Stimulated activated CD4-positive, alpha-beta T cell treated with anti-CD3 and anti-CD28 coated beads, Interleukin-1b, Interleukin-23, amount 100 ng/mL, for 24 hours (primary cell): ENCODE measurements at places on chromosomes 12 and 14.

DNA sequence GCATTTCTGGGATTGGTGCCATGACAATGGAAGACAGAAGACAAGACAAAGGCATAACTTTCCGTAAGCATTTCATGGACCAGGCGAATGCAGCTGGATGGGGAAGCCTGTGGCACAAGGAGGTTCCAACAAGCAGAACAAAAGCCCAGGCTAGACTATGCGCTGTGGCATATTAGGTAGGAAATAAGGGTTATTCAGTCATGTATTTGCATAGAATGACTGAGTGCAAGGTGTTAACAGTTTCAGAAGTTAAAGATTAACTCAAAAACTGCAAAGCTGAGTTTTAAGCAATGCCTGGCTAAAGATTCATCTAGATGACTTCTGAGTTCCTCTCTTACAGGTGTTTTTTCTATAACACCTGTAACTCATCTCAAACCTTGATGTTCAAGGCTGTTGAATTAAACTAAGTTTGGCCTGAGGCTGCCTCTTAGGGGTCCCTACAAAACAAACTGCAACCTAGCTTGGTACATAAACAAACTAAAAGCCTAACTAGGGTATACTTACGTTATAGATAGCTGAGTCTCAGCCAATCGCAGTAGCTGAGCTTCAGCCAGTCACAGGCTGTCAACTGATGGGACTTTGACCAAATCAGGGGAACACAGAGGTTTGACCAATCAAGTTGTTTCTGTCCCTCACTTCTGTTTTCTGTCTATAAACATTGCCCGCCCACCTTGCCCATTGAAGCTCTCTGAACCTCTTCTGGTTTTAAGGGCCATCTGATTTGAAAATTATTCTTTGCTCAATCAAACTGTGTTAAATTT is 52.2 kb upstream of the PLBD1 start:
- DNase-seq: no peak

DNA sequence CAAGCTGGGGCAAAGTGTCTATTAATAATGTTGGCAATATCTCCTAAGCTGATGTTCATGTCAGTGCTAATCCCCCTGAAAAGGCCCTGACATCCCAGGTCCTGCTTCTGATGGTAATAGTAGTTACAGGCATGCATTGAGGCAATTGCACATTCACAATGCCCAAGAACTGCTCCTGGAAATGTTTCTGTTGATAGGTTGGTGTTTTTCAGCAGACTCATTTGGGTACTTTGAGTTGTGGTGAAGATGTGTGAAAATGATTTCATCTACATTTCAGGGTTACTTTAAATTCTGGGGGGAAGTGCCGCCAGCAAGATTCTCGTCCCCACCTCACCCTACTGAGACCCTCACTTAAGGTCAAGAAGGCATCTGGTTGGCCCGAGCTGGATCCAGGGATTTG is 92.9 kb downstream of the BBS10 start:
- DNase-seq: no peak

- no peak for DNase-seq
These were observed 60.5 kb downstream of the PTPRQ start for GRCh38 chr12:80504389-80505163.

- no peak for DNase-seq
These were observed 57.5 kb downstream of the CALM1 start for GRCh38 chr14:90454041-90455000.

DNA sequence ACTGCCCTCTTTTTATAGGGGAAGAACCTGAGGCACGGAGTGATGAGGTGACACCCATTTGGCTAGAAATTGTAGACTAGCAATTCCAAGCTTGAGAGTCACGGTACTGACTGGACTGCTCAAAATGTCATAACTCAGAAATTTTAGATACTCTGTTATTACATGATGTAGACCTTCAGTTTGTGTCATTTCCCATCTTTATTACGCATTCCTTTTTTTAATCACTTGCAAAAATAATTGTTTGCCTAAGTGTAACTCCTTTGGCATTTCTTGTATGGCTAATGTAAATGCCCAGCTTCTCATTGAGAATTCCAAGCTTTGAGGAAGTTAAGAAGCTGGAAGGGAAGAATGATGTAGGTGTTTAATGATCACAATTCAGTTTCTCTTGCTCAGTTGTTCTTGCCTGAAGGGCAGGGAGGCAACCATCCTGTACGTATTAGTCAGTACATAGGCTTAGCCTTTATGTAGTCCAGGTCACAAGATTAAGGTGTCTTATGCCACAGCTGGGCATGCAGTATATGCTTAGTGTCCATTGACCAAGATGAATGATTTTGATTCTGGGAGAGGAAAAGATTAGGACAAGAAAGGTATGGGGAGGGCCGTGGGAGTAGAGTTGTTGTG is 68.2 kb upstream of the EVL start:
- DNase-seq: no peak

DNA sequence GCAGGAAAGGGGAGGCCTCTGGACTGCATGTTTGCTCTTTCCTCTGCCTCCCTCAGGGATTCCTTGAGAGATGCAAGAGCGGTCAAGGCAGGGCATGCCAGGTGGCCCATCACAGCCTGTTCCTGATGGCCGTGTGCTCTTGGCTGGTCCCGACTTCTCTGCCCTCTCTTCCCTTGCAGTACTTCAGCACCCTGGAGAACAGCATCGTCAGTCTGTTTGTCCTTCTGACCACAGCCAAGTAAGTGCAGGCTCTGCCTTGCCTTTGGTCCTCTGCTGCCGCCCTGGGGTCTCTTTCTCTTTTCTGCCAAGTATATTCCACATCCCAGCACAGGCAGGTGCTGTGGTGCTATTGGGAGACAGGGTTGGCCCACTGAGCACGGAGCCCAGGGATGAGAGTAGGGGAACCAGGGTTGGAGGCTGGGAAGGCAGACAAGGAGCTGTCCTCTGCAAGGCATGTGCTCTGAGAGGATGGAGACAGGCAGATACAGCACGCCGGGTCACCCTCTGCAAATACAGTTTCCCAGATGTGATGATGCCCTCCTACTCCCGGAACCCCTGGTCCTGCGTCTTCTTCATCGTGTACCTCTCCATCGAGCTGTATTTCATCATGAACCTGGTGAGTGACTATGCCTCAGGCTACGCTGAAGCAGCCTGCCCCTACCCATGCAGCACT is 51.9 kb downstream of the TPCN1 start:
- DNase-seq: no peak

GRCh38 chr12:67760586-67761275 is 112.2 kb downstream of the DYRK2 start:
- DNase-seq: no peak

GRCh38 chr14:76687611-76688382 is 73.5 kb upstream of the VASH1 start:
- no peak for DNase-seq

GRCh38 chr12:85504164-85504563 is 224.1 kb downstream of the ALX1 start:
- no peak for DNase-seq

GRCh38 chr12:54355104-54355815 is 9.0 kb downstream of the GPR84 start:
- no peak for DNase-seq

DNA sequence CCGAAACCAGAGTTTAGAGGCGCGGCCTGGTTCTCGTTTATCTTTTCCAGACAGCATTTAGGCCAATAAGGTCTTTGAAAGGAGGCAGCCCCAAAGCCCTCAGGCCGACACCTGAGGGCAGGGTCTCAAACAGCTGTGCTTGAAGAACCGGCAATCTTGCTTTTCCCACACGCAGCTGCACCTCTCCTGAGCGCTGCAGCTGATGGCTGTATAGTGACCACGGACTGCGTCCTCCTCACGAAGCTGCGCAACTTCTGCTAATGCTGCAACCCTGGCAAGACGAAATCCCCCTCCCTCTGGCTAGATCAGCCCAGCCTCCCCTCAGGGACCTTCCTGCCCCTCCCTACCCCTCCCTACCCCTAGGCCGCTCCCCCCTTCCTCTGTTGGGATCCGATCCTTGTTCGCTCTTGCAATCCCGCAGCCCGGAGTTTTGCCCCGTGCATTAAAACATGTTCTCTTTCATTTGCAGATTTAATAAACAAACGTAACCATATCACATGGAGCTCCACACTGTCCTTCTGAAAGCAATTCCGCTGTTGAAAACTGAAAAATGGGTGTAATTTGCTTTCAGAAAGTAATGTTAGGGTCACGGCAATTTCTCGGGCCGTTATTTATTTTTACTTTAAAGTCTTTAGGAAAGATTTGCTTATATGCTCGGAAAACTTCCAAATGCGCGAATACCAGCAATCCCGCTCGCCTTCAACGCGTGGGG is 4.8 kb upstream of the PAX9 start:
- no peak for DNase-seq

DNA sequence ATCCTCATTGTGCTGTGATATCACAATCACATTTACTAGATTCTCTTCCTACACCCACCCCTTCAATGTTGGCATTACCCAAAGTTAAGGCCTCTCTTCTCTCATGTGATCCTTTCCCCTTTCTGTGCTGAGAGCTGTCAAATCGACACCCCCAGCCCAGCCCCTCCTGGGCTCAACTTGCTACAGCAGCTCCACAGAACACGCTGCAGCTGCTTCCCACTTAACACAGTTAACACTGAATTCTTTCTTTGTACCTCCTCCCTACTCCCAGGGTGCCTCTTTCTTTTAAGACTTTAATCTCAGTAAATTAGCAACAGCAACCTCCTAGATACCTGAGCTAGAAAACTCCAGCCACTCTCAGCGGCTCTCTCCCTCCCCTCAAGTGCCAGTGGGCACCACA is 17.8 kb downstream of the SPTB start:
- no peak for DNase-seq

DNA sequence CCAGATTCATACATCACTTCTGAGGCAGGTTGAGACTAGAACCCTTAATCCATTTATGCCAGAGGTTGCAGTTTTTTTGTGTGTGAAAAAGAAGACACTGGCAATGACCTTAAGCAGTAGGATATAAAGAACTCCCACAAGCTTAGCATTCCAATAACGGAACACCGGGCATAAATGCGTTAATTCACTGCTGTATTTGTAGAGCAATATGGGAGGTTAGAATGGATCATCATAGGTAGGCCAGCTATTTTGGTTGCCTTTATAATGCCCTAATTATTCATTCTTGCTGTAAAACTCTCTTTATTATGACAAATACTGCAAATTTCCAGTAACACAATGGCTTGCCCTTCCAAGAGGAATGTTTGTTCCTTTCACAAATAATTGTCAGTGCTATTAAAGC is 322.7 kb downstream of the SOX5 start:
- DNase-seq: no peak

GRCh38 chr14:91708795-91709194 is 23.1 kb downstream of the CATSPERB start:
- DNase-seq: no peak

DNA sequence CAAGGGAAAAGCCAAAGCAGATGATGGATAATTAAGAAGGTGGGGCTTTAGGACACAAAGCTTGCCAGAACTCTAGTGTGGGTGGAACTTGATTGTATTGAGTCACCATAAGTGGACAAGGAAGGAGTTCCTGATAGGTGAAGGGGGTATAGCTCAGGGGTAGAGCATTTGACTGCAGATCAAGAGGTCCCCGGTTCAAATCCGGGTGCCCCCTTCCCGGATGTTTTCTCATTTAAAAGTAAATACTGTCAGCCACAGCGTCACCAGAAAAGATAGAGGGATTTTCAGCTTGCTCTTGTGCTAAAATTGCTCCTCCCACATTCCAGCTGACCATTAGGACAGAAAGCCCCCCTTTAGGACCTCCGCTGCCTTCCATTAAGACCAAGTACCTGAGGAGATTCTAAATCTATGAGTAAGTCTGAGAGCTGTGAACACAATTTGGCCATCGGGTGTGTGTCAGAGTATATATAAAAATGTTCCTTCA is 36.6 kb downstream of the DCAF4 start:
- DNase-seq: no peak

DNA sequence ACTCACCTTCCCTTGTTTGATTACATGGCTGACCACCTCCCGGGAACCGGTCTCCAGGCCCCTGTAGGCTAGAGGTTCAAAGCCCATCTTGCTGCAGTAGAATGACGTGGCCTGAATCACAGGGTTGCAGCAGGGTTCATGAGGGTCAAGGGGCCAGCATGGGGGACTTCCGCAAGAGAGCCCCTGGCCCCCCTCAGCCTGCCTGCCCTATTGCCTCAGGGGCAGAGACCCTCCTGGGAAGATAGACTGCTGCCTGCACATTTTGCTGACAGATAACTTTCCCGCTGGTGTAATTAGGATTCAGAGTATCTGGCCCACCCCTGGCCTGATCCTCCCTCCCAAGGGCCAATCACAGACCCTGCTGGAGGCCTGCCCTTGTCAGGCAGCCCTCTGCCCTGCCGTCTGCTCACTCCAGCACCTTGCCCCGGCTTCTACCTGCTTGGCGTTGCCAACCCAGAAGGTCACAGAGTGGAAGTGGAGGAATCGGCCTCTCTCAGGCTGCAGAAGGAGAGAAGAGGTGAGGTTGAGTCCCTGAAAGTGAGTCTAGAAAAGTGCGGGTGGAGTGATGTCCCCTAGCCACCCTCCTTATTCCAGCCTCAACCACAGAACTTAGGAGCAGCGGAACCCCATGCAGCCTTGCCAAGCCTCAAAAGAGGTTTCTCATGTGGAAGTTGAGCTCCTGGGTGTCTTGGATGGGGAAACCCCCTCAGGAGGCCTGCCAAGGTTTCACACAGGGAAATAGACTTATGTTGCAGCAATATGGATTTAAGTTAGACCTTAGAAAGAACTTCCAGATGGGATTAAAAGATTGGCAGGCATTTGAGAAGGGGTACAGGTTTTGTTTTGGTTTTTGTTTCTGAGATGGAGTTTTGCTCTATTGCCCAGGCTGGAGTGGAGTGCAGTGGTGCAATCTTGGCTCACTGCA is 1.1 kb downstream of the HPD start:
- no peak for DNase-seq

DNA sequence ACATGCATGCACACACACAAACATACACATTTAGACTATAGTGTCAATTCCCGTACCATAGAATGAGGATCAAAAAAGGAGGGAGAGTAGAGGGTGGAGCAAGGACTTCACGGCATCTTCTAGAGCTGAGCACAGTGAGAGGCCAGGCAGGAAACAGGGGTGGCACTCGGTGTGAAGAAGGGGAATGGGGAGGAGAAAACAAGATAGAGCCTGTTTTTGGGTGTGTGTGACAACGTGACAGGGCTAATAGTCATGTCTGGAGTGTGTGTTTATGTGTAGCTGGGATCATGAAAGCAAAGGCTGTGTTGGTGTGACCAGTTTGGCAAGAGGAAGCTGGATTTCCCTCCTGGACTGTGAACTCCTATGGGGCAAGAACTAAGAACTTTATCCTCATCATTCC is 9.9 kb upstream of the ACVR1B start:
- DNase-seq: no peak

DNA sequence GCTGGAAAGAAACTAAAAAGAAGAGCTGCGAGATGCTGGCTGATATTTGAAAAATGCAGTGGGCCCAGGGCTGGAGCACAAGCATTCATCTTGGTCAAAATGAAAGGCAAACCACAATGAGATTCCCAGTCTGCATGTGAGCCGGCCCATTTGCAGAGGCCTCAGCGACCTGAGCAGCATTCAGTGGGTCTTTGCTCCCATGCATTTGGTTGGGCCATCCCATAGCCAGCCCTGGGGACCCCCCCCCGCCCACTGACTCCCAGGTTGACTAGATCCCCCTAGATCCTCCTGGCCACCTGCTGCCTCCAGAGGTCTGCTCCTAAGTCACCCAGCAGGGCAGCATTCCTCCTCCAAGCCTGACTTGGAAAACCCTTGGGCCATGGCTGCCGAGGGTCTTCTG is 59.8 kb downstream of the PRMT8 start:
- DNase-seq: no peak
